NCI-H2227 treated with DMSO at 0.1 percent for 48 hours (cell line): ENCODE measurements at places on chromosomes 3 and 15.

DNA sequence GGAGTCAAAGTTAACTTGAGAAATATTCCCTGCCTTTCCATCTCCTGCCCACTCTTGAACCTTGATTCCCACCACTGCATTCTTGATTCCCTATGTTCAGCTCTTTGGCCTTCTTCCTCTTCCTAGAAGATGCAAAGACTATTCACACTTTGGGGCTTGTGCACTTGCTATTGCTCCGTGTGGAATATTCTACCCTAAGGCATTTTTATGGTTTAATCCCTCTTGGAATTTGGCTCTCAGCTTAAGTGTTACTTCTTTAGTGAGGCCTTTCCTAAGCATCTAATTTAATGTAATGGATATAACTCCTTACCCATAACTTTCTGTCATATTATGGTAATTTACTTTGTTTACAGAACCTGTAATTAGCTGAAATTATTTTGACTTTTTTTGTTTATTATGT lies 318.9 kb upstream of the COL8A1 start:
- DNase-seq: no peak

DNA sequence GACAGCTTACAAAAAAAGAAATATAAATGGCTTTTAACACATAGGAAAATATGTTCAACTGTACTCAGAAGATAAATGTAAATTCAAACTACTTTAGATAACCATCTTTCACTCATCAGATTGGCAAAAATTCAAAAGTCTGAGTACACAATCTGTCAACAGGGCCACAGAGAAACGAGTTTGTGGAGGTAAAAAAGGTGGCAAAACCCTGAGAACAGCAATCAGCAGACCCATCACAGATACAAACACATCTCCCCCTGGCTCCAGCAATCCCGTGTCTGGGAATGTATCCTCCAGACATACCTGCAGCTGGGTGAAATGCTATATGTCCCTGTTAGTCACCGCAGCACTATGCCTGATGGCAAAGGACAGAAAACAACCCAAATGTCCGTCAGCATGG lies 149.5 kb downstream of the OSBPL10 start:
- no peak for DNase-seq

GRCh38 chr3:78140866-78141265 lies 1101.0 kb downstream of the ROBO2 start:
- DNase-seq: no peak

DNA sequence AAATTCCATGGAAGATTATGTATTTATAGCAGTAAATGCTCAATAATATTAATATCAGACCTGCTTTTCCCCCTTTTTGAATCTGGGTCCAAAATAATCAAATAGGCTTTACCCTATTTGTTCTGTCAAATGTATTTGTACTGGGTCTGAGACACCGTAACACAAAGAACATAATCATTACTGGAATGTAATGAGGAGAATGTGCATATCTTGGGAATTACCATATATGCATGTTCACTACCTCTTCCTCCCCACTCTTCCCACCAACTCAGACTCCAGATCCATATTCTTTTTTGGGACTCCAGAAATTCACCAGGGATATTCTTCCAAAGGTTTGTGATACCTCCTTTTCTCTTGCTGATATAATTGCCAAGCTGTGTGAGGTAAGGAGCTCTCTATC lies 237.1 kb downstream of the KCNMB2 start:
- DNase-seq: no peak

DNA sequence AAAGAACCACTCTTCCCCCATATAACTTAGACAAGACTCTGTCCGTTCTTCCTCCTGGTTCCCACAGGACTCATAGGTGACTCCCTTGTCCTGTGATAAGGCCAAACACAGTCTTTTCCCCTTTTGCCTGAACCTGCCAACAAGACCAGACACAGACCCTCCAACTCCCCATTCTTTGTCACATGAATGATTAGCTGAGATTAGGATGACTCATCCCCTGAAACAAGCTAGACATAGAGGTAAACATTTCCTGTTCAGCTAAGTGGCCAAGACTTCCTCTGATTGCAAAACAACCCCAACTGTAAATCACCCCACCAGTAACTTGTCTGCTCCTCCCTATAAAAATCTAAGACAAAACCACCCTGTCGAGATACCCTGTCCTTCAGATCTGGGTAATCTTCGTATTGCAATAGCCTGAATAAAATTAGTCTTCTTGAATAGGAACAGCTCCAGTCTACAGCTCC lies 11.4 kb upstream of the HTR3E start:
- DNase-seq: no peak

- DNase-seq: no peak
Measured at GRCh38 chr3:51355891-51356578, 29.1 kb upstream of the MANF start.

- DNase-seq: no peak
Measured at GRCh38 chr3:11507719-11508118, 136.0 kb downstream of the VGLL4 start.

GRCh38 chr15:25761971-25762662 lies 101.0 kb downstream of the ATP10A start:
- DNase-seq: no peak

DNA sequence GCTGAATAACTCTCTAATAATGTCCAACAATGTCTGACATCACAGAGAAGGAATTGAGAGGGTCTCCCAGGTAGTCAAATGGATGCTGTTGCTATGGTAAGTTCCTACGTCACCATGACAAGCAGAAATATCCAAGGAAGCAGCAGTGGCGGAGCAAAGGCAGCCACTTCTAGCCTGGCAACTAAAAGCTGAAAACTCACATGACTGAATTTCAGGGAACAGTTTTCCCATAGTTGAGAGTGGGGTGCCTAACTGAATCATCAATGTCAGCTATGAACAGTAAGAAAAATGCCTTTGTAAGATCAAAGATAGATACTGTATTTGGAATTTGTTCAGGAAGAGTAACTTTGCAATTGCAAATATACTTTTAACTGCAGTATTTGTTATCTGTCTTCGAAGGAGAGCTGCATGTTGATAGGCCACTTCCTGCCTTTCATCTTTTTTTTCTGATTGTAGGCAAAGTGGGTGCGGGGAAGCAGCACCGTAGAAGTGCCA lies 161.7 kb downstream of the BBX start:
- DNase-seq: no peak

GRCh38 chr15:73932381-73933191 lies 6.3 kb downstream of the LOXL1 start:
- DNase-seq: no peak

DNA sequence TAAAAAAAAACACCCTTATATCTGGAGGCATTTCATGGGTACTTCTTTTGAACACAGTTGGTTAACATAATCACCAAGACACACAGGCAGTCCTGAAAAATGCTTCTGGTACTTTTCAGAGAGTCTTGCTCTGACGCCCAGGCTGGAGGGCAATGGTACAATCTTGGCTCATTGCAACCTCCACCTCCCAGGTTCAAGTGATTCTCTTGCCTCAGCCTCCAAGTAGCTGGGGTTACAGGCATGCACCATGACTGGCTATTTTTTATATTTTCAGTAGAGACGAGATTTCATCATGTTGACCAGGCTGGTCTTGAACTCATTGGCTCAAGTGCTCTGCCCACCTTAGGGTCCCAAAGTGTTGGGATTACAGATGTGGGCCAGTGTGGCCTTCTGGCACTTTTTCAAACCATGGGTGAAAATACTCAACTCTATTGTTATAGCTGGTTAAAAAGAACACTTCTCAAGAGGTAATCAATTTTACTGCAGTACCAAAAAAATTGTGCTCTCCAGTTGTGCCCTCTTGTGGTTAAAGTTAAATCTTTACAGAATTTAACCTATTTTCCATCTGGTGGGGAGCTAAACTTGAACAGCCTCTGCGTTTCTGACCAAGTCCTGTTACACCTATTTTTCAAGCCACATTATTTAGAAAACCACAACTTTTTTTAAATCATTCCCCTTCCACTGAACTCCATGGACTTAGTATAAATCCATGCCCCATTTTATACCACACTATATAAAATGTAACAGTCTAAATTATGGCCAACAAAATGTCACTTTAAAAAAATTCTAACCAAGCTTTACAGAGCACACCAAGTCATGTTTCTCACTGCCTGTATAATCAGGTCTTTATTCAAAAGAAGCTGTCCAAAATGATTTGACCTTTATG lies 1.2 kb upstream of the SNAPC5 start:
- DNase-seq: peak; percentile 19

- no peak for DNase-seq
Measured at GRCh38 chr3:131917006-131917405, 117.8 kb downstream of the CPNE4 start.

DNA sequence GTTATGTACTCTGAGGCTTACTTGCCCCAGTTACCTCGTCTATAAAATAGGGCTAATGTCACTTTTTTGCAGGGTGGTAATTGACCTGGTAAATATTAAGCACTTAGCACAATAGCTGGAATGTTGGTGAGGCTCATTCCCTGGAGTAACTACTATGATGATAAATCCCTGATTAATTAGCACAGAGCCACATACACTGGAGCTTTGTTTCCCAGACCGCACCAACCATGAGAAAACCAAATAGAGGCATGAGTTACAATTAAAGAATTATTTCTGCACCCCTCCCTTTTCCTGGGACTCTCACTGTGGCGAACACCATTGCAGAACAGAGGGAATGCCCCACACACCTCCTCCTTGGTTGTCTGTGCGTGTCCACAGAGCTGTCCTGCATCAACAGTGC lies 76.6 kb upstream of the CPOX start:
- no peak for DNase-seq

DNA sequence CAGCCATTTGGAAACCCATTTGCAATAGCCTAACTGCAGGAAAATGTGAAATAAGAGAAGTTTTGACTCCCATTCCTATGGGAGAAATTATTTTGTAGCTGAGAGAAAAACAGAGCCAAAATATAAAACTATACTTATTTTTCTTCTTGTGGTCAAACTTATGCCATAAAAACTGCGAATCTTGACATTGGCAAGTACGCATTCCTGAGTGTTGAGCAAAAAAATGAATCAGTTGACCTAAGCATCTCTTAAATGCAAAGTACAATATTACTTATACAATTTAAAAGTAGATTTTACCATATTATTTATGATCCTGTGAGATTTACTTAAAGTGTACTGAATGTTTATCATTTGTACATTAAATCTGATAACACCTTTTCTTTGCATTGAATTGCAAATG lies 50.1 kb upstream of the CMC1 start:
- DNase-seq: no peak

- no peak for DNase-seq
Measured at GRCh38 chr15:64746356-64746755, 29.0 kb downstream of the RBPMS2 start.

DNA sequence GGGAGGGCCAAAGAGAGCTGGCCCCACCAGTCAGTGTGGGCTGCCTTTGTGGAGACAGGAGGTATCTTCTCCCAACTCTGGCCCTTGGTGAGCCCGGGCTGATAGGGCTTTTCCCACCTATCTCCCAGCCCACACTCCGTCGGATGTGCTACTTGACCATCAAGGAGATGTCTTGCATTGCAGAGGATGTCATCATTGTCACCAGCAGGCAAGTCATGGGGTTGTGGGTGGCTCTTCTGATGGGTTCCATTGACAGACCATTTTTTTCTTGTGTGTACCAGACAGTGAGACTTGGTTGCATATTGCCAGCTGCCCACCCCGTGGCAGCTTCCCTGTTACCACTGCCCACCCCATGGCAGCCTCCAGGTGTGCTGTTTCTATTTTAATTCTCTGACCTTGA lies 3.3 kb downstream of the COPG1 start:
- no peak for DNase-seq

DNA sequence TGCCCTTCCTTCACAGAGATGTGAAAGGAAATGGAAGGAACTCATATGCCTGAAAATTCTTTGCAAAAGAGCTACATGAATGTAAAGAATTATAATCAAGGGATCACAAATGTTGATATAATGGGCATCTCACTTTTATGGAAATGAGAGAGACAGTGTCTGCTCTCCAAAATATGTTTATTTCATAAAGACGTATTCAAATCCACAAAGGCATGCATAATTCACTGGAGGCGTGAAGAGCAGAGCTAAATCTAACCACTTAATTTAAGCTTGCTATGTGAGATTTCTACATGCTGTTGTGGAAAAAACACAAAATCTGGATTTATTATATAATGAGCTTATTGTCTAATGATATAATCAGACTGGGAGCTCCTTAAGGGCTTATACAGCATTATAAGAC lies 469.1 kb downstream of the RAP2B start:
- no peak for DNase-seq
